Breast epithelium (tissue), 4 donors: ENCODE measurements at places on chromosomes 11 and 22. TPM values are rescaled to one million over a fixed set of nuclear protein-coding genes. Genes with fewer than 3 reads are reported as not detected.
A peak's percentile ranks its signal among the peaks of the same experiment; 100 is the strongest.

GRCh38 chr22:38406617-38407016 is 48.4 kb downstream of the KCNJ4 start:
- no peak for DNase-seq

GRCh38 chr22:33853200-33854097 is 66.8 kb downstream of the LARGE1 start:
- DNase-seq = peak; percentile 66

PCNX3 gene
- total RNA-seq = 13.4 TPM

MMP12 gene
- 3.5 TPM for total RNA-seq

DNA sequence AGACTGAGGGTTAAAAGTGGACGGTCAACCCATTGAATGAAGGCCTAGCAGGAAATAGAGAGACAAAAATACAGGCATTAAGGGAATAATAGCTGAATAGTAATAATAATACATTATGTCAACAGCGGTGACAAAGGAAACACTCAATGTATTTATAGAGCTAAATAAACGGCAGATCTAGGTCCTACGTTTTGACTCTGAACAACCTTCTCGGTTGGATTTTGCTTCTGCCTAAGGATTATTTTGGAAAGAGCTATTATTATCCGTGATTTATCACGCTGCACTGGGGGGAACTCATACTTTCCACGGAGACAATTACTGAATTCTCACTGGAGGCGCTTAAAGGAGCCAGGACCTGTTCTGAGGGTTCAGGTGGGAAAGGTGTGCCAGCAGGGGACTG is 118.2 kb upstream of the KIRREL3 start:
- no peak for DNase-seq

DNA sequence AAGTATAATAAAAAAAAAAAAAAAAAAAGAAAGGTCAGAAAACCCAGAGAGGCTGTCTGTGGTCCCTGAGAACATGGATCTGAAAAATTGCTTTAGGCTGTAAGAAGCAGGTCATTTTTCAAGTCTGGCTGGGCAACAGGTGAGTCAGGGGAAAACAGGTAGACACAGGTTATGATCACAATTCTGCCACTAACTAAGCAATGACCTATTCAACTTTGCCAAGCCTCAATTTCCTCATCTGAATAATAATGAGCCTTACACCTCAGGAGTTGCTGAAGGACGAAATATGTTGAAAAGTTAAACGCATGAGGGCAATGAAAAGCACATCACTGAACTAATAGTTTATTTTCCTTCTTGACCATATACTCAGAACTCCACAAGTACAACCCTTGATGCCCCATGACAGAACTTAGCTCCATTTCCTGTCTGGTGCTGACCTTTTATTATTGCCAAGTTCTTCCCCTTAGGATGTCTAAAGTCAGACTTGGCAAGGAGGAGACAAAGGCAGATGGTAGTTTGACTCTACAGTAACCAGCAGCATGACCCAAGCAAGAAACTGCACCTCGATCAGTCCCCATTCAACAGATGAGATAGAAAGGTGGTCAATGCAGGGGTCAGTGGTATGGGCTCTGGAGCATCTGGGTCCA is 93.6 kb downstream of the SYN3 start:
- DNase-seq = no peak

- DNase-seq = no peak
Measured at GRCh38 chr11:11313426-11313825, 39.6 kb downstream of the CSNK2A3 start.

- DNase-seq = no peak
Measured at GRCh38 chr11:62680825-62681240, 2.0 kb upstream of the UBXN1 start.

ARSA gene
- total RNA-seq = 36.3 TPM

HEPN1 gene
- total RNA-seq = not detected

DLG2 gene
- total RNA-seq = 12.3 TPM

C11orf21 gene
- total RNA-seq = 0.33 TPM

DNA sequence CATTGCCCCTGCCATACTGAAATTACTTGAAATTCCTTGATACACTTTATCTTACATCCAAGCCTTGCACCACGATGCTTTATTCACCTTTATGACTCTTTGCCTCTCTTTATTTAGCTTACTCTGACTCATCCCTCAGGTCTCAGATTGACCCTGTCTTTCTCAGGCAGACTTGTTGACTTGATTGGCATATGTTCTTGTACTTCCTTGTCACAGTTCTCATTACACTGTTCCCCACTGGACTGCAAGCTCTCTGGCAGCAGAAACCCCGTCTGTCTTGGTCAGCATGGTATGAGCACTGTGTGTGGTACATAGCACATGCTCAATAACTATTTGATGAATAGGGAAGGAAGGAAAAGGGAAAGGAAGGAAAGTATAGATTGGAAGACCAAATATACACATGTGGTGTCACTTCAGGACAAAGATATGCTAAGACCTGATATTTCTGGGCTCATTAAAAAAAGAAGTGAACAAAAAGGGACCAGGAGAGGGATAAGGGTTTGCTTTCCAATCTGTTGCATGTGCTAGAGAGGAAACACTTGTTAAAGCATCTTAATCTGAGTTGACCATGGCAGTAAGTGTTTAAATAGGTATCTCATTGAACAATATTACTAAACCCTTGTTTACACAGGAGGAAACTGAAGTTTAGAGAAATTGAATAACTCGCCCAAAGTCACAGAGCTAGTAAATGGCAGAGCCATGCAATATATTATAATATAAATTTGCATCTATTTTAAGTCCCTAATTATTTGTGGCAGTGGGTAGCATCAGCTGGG is 7.2 kb downstream of the LYVE1 start:
- DNase-seq = no peak

- no peak for DNase-seq
Measured at GRCh38 chr11:12547953-12548650, 126.1 kb upstream of the TEAD1 start.

DNA sequence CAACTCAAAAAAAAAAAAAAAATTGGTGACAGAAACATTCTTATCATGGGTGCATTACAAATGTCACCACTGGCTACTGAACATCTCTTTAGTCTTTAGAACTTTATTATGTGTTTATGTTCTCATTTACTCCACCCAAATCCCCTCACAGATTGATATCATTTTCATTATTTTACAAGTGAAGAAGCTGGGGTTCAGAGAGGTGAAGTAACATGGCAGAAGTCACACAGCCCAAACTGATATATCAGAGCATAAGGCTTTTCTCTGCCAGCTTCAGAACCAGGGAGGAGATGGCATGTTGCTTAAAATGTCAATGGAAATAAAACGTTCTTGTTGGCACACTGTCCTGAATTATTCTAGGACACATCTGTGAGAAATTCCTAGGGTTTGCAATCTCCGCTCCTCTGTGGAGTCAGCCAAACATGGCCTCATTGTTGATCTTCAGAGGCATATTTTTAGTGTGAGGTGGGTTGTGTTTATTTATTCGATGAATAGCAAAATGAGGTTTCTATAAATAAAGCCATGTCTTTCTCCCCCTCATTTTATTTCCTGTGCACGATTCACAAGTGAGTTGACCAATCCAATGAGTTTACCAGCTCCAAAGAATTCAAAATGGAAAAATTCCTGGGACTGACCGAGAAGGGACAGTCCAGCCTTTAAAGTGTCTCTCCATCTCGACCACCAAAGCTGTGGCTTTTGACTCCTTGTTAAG is 72.9 kb upstream of the ANO1 start:
- no peak for DNase-seq

- DNase-seq = no peak
Measured at GRCh38 chr22:32396746-32397145, 15.3 kb downstream of the RTCB start.

P2RY2 gene
- 5.2 TPM for total RNA-seq

DNA sequence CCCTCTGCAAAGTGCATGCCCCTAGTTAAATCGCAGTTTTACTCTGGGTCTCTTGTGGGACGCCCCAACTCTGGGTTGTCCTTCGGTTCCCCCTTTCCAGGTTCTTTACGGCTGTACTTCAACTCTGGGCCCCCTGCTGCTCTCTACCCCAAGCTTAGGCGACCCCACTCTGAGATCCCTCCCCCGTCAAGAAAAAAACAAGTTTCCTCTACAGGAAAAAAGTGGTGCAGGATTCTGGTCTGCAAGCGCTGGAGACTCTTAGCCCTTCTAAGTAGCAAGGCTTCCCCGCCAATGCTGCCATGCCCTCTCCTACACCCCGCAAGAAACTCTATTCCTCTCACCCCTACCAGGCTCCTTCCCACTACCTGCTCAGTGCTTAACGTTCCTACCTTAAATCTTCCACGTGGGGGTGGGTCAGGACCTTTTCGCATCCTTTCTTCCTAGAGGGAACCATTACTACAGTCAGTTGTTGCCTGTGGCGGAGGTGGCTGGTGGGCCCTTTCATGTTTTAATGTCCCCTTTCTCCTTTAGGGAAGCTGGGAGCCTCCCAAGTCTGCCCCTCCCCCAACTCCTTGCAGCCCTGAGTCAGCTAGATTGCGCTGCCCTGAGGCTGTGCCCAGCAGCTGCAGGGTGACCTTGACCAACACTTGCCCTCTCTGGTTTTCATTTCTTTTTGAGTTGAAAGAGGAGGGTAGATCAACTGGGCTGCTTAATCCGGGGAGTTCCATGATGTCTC is 1.4 kb downstream of the NEFH start:
- DNase-seq = no peak

- peak; percentile 75 for DNase-seq
Measured at GRCh38 chr11:119356349-119357031, 10.0 kb upstream of the MFRP start.

RFPL2 gene
- total RNA-seq = 0.29 TPM

MYOD1 gene
- total RNA-seq = not detected

DNA sequence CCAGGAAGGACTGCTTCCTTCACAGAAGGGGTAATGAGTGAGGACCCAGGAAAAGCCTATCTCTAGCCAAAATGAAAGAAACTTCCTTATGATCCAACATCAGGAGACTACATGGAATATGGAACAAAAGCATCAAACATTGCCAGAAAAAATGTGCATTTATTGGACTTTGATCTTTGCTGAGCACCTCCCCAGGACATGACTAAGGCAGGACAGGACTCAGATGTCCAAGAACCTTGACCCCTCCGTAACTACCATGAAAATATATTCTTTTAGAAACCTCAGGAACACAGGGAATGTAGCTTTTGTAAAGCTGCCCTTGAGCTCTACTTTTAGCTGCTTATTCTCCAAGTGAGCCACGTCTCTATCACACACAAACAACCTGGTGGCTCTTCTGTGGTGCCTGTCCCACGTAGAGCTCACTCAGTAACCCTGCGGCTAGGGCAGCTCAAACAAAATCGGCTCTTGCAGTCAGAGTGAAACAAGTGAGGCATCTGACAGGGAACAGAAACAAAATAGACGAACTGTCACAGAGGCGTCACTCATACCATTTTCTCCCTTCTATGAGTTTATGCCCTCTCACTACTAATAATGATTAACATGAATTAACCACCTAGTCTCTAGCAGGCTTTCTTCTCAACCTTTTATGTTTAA is 471.5 kb upstream of the API5 start:
- DNase-seq = no peak

- no peak for DNase-seq
Measured at GRCh38 chr22:16721961-16722360, 103.2 kb downstream of the XKR3 start.

EHF gene
- 0.16 TPM for total RNA-seq

DNA sequence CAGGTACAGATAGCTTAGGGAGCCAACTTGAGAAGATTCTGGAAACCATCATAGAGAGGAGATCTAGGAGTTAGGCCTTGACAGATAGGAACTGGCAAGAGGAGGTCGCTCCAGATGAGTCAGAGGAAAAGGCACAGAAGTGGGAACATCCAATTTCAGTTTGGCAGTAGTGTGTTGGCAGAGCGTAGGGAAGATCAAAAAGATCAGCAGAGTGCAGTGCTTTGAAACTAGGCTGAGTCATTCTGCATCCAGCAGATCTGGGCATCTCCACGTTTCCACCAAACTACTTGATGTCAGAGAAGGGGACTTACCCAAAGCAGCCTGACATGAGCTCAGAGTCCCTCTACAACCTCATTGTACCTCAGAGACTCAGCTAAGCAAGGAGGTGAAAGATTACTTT is 58.5 kb downstream of the GAB4 start:
- no peak for DNase-seq

GRCh38 chr22:25702040-25702439 is 39.9 kb upstream of the MYO18B start:
- DNase-seq = no peak

OR51B2 gene
- not detected for total RNA-seq

BIK gene
- total RNA-seq = 25.0 TPM

DNA sequence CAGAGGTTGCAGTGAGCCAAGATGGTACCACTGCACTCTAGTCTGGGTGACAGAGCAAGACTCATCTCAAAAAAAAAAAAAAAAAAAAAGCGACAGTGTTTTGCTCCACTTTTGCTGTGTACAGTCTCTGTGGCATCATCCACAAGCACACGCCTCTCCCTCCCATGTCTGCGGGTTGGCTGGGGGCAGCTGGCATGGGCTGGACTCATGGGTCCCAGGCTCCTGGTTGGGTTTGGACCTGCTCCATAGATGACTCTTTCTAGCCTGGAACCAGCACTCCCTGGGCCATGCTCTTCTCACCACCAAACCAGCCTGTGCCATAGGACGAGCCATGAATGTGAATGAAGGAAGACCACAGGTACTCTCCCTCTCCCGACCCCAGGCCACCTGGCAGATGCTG is 7.9 kb upstream of the WNT11 start:
- DNase-seq = no peak

RIC3 gene
- 48.0 TPM for total RNA-seq

ZNRF3 gene
- 6.9 TPM for total RNA-seq

- no peak for DNase-seq
Measured at GRCh38 chr22:41974691-41975290, 5.5 kb downstream of the SEPTIN3 start.

- DNase-seq = no peak
Measured at GRCh38 chr11:125282596-125282914, 118.0 kb downstream of the PKNOX2 start.

TCF20 gene
- total RNA-seq = 36.1 TPM

- no peak for DNase-seq
Measured at GRCh38 chr22:21042978-21043859, 2.5 kb upstream of the LRRC74B start.

DNA sequence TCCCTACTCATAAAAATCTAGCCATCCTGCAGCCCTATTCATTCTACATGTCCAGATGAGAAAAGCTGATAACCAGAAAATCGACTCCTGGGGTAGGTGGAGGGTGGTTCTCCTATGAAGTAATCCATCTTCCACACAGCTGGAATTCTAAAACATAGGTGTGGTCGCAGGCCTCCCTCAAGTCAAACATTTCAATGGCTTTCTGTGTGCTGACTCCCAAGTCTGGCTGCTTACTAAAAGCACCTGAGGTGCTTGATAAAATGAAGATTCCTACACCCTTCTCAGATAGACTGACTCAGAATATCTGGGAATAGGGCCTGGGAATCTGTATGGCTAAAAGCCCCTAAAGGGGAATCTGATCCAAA is 26.1 kb downstream of the IRAG1 start:
- no peak for DNase-seq

SIK3 gene
- 110 TPM for total RNA-seq

BTBD18 gene
- not detected for total RNA-seq

DNA sequence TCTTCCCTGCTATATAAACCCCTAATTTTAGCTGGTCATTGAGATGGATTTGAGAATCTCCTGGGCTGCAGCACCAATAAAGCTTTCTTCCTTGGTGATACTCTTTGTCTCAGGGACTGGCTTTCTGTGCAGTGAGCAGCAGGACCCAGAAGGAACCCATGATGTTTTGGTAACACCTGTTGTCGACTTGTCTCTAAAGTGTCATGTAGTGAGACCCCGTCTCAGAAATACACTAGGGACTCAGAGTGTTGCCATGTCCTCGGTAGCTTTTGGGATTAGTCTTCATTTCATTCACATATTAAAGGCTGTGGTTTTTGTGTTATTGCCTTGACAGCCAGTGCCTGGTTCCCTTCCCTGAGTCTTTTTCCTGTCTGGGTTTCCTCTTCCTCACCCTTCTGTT is 1078.7 kb downstream of the TBC1D22A start:
- DNase-seq = no peak
